ENCODE measurements at places on chromosomes 12 and 14.

- DNase-seq: no peak
Observed at GRCh38 chr12:50981319-50982239, 29.2 kb downstream of the HIGD1C start.

DNA sequence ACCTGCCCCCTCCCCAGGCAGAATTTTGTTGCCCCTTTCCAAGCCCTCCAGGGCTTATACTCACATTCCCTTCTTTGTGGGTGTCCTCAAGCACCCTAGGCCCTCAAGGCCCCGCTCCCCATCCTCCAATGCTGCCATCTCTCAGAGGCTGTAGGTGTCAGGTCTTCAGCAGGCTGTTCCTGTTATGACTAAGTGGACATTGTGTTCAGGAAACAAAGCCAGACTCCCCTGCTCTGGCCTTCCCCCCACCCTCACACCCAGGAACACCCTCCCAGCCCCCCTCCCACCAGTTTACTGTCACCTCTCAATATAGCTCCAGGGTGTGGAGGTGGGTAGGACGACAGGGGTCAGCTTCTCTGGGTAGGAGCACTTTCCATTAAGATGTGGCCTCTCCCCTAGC is 1.4 kb upstream of the MYH6 start:
- DNase-seq: no peak

- DNase-seq: no peak
Observed at GRCh38 chr12:52643233-52644077, 8.6 kb downstream of the KRT2 start.

DNA sequence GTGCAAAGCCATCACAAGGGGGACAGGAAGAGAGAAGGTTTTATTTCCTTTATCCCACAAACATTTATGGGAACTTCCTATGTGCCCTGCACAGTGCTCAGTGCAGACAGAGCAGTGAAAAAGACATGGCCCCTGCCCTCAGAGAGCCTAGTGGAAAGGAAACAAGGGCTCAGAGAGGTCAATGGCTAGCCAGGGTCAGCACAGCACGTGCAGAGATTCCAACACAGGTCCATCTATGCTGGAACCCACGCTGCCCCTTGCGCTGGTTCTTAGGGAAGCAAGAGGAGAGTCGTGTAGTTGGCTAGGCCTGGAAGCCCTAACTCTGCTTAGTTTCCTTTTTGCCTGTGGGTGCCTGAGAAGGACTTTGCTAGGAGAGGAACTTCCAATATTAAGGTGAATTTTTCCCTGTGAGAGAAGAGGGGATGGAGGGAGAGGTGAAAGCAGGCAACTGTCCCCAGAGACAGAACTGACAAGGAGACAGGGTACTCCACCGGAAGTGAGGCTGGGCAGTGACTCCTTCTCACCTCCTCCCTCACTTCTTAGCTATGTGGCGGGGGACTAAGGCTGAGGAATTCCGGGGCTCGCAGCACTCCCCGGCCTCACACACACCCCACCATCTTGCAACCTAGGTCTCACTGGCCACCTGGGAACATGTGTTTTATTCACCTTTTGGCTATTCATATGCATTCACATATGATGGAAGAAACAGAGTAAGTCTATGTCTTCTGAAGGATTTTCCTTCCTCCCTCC is 12.1 kb upstream of the GPX2 start:
- DNase-seq: peak; percentile 44

DNA sequence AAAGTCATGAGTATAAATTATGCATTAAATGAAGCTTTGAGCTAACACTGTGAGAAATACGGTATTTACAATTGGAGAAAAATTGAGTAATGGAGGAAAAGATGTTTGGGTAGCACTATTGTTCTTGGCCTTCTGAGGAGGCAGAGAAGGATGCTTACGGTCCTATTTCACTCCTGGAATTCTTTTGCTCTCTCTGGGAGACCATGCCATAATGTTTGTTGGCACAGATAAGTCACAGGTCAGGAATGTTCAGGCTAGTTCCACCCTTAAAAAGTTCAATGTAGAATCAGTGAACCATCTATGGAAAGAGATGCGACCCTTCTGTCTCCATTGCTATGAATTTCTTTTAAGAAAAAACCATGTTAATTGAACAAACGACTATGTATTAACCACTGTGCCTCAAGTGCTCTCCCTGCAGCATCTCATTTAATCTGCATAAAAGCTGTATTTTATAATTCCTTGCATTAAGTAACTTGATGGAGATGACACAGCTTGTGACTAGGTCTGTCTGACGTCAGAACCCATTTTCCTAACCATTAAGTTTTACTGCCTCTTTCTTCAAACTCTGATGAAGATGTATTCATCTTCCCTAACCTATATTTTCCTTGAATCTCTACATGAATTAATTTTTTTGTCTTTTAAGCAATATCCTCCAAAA is 9.5 kb downstream of the BATF start:
- no peak for DNase-seq

DNA sequence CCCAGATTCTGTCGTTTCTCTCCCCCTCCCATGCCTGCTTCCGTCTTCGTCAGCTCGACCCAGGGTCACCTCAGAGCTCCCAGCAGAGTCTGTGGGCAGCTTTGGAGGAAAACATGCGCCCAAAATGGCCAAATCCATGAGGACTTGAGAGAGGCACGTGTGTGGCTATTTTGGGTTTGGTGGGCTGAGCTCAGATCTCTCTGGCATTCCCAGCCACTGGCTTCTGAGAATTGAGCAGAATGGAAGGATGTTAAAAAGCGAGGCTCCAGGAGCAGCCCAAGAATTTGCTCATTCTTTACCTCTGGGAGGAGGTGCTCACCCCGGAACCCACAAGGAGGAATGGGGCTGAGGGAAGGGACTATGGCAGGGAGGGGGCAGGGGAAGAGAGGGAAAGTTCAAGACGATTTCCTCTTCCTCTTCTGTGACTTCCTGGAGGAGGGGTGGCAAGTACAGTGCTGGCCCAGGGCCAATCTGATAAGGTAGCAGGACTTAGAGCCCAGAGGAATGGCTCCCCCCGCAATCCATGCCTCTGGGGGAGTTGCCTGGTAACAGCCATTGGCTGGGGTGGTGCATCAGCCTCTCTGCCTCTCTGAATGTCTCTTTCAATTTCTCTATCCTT is 20.1 kb downstream of the TSPAN9 start:
- peak; percentile 83 for DNase-seq

GRCh38 chr14:59096303-59096702 is 92.2 kb upstream of the DAAM1 start:
- DNase-seq: no peak

DNA sequence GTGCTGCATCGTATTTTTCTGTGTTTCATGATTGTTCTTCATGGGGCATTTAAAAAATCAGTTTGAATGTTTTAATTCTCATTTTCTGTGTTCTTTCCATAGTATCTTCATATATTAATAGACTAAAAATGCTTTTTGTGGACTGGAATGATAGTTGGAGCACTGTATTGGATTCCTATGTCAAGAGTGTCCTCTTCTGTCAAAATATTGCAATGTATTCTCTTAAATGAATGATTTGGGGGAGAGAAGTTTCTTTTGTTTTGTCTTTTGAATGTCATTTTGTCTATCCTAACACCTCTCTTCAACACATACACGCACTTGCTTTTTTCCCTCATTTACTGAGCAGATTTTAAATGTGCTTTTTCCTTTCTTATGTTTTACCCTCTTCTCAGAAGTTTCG is 4.7 kb upstream of the EIF2S3B start:
- no peak for DNase-seq

DNA sequence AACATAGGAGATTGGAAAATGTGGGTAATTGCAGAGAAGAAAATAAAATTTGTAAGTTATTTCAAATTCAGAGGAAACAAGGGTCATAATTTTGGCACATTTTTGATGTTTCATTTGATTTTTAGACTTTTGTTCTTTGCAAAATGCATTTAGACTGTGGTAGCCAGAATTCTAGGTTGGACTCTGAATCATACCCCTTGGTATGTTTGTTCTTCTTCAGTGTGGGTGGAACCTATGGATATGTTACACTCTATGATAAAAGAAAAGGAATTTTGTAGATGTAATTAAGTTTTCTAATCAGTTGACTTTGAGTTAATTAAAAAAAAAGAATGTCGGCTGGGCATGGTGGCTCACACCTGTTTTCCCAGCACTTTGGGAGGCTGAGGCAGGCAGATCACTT is 827.0 kb downstream of the AACS start:
- DNase-seq: no peak

DNA sequence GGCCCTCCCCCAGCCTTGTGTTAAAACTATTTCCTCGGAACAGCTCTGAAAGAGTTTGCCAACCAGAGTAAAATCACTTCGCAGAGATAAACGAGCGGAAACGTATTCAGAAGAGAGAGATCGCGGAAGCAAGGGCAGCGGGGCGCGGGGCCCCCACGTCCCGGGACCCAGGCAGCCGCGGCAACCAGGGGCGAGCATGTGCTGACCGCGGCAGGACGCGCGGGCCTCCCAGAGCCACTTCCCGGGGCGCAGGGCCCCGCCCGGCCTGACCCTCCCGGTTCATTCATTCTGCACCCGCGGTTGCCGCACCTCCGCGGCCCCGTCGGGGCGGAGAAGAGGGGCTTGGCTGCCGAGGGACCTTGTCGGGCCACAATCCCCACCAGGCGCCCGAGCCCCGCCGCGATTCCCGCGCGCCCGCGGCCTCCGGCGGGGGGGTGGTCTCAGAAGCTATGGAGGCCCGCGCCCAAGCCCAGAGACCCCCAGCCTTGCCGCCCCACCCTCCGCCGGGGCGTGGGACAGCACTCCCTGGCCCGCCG is 598 bp downstream of the UBE2N start:
- DNase-seq: no peak

DNA sequence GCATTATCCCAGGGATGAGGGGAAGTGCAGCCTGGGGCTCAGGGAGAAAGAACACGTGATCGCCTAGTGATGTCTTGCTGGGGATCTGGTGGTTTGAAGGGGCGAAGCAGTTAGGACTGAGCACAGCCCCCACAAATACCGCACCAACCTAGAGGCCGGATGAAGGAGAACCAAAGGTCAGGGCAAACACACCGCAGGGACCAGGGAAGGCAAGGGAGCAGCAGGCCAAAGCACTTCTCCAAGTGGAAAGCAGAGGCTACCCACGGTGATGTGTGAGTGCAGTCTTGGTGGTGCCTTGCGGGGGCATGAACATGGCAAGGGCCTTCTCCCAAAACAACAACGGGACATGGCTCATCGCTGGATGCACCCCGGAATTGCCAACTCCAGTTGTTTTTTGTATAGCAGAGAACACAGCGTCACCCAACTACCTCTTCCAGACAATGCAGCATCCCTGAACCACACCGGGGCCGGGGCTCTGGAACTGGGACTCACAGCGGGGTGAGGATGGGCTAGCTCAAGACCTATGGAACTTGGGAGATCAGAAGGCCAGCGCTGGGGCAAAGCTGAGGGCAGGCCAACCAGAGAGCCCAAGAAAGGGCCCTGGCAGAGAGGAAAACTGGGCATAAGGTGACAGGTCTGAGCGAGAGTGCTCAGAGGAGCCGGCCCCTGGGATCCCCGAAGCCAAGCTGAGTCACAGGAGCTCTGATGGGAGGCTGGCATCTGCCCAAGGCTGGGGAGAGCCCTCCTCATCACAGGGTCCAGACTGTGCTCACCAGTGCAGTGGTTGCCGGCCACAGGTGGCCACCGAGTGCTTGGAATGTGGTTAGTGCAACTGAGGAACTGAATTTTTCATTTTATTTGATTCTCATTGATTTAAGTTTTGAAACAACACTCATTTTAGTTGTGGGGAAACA is 11.1 kb downstream of the GALNT16 start:
- peak; percentile 69 for DNase-seq

DNA sequence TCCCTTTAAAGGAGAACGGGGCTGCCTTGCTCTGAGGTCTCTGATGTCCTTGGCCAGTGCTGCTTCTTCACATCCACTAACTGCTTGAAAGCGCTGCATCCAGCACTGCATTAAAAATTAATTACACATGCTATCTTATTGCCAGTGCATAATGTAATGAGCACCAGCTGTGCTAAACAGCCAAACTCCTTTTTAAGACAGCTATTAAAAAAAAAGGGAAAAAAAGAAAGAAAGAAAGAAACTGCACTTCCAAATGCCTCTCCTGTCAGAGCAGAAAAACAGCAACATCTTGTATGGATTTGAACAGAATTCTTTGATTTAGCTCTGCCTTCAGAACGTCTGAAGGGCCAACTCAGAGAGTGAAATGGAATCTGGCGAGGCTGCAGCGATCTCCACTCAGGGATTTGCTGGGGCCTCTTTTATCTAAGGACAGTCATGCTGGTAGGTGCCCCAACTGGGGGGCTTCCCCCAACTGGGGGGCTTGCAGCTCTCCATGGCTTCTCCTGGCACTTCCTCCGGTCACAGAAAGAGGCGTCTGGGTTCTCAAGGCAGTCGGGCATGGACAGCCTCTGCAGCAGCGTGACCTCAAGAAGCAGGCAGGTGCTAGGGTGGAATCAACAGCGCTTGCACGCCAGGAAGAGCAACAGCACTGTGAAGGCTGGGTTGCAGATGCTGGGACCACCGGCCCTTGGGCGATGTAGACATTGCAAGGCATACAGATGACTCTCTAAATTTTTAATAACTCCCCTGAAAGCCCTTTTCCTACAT is 46.4 kb downstream of the BCL11B start:
- no peak for DNase-seq

- no peak for DNase-seq
Observed at GRCh38 chr12:54373649-54374561, 9.6 kb upstream of the GPR84 start.

Data from cardiac septum (tissue), 1 donor.